Dorsolateral prefrontal cortex (tissue), 122 donors: ENCODE measurements at places on chromosomes 5 and 9.

- no peak for DNase-seq
Observed at GRCh38 chr5:73296772-73297171, 123.8 kb downstream of the TMEM174 start.

GRCh38 chr5:15492545-15492944, 7.4 kb upstream of the FBXL7 start:
- no peak for DNase-seq

DNA sequence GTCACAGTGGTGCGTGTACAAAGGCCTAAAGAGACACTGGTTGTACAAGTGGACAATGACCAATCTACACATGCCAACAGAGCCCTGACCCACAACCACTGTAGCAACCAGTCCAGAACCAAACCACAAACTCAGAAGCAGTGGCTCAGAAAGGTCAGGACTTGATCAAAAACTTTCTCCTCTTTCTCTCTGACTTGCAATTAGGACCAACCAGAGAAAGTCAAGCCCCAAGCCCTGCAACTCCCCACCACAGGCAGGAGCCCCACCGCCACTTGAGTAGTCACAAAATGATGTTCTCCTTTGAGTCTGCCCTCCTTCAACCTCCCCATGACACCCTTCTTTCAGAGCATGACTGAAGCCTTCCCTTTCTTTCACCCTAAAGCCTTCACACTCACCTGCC, 291.8 kb downstream of the CDH10 start:
- DNase-seq, result no peak

DNA sequence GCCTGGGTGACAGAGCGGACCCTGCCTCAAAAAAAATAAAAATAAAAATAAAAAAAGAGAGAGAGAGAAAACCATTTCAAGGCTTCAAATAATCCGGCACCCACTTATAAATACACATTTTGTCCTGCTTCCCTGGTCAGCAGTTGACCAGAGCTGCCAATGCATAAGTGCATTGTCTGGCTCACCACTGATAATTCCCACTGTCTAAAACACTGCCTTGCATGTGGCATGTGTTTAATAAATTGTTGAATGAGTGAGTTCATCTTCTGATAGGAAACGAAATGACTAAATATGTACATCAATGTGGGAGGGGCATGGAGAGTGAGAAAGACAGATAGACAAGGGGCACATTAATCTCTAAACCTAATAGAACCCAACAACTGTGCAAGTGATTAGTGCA, 42.9 kb downstream of the MEGF10 start:
- no peak for DNase-seq
